Right cardiac atrium (tissue), 5 donors: ENCODE measurements at places on chromosomes 2 and 18.

GRCh38 chr2:42787788-42788477 is 4.5 kb downstream of the HAAO start:
- DNase-seq: no peak

GRCh38 chr2:86048888-86049287 is 56.8 kb downstream of the POLR1A start:
- no peak for DNase-seq

GRCh38 chr2:139411236-139411635 is 631.0 kb upstream of the NXPH2 start:
- DNase-seq: no peak

GRCh38 chr2:218022131-218022850 is 19.5 kb upstream of the TNS1 start:
- no peak for DNase-seq

GRCh38 chr2:160180172-160180571 is 19.9 kb downstream of the ITGB6 start:
- no peak for DNase-seq

- no peak for DNase-seq
Observed at GRCh38 chr2:197307236-197307932, 3.2 kb downstream of the ANKRD44 start.

DNA sequence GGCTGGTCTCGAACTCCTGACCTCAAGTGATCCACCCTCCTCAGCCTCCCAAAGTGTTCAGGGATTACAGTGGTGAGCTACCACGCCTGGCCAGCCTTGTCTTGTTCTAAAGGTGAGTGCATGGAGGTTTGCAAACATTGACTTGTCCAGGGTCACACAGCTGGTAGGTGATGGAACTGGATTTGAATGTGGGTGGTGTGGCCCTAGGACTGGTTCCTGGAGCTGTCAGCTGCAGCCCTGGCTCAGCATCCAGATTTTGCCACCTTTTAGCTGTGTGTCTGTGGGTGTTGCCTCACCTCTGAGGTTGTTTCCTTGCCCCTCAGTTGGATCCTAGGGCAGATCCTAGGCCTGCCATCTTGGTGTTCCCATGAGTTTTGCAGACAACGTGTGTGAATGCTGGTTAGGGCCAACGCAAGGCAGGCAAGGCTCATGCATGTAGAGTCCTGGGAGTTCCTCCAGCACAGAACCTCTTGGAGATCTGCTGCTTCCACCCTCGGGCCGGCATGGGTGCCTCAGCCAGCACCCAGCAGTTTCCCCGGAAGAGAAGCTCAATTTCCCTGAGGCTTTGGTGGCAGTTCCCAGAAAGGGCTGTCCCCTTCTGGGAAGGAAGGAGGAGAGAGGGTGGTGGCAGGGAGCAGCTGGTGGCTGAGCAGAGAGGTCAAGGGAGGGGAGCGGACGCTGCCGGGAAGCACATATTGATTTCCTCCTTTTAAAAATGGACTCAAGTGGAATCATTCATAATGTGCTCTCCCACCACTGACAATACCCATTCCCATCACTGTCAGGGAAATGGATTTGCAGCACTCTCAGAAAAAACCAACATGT is 127.6 kb upstream of the HS6ST1 start:
- no peak for DNase-seq

- no peak for DNase-seq
Observed at GRCh38 chr2:44616667-44617155, 255.0 kb downstream of the CAMKMT start.

DNA sequence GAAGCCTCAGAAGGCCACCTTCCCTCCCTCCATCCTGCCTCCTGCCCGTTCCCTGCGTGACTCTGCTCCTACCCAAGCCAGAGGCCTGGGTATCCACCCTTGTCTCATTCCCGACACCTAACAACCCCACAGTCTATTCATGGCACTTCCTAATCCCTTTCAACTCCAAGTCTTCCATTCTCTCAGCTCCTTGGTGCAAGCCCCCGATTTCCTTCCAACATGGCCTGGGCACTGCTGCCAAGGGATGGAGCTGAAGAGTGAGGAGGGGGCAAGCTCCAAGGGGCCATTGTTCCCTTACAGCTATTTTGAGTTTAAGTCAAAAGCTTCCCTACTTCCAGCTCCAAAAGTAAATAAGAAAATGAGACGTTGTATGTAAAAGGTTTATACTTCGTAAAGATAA is 84.8 kb upstream of the ASB18 start:
- no peak for DNase-seq

DNA sequence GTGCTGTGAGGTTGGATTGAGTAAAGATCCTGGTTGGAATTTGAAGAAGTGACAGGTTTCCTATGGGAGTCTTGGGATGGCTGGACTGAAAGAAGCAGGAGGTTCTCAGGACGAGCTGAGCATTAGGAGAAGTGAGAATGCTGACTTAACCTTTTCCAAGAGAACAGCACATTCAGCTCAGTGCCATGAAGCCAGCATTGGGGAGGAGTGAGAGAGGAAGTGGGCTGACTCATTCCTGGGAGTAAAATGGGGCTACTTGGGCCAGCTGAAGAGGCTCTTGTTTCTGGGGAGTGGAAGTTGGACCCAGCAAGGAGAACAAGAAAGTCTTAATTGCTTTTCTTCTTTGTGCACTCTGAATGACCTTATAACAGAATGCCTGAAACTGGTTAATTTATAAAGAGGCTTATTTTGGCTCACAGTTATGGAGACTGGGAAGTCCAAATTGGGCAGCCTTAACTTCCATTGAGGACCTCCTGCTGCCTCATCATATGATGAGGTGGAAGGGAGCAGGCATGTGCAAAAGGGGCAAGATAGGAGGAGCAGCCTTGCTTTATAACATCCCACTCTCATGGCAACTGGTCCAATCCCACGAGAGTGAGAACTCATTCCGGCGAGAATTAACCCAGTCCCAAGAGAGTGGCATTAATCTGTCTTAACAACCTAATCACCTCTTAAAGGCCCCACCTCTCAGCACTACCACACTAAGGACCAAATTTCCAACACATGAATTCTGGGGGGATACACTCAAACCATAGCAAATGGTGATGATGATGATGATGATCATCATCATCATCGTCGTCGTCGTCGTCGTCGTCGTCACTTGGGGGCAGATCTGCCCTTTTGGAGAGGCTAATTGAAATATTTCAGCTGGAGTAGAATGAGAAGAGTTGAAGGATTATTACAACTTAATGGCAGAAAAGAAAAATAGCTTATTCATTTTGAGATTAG is 26.1 kb downstream of the DGUOK start:
- DNase-seq: no peak

- DNase-seq: no peak
Observed at GRCh38 chr2:240494194-240494793, 58.8 kb downstream of the GPC1 start.

DNA sequence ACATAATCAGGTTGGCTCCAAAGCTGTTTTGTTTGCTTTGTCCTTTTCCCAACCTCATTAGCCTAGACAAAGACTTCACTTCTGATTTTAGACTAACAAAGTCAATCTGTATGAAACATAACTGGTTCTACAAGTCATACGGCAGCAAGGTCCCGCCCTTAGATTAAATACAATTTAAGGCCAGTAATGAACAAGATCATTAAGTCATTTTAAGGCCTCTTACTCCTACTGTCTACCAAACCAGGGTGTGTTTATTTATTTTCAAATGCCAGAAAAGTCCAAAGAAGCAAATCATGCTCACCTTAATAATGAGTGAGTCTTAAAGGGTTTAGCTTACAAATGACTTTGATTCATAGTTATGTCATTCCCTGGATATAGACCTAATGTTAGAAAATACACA is 148.4 kb upstream of the ACVR2A start:
- no peak for DNase-seq

- no peak for DNase-seq
Observed at GRCh38 chr18:43665105-43665788, 388.0 kb upstream of the SYT4 start.

GRCh38 chr2:154368153-154368552 is 330.3 kb upstream of the KCNJ3 start:
- DNase-seq: no peak

DNA sequence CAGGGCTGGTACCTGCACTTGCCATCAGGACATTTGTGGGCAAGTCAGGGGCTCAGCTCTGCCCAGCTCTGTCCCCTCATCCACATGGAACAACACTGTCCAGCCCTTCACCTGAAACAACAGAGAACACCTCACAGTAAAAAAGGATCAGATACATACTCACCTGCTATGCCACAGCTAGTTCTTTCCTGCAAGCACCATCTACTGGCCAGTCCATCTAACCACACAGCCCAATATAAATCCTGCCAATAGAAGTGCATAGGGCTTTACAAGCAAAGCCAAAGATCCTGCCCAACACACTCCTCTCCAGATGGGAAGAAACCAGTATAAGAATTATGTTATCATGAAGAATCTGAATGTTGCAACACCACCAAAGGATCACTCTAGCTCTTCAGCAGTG is 52.2 kb upstream of the GALNT13 start:
- DNase-seq: no peak

DNA sequence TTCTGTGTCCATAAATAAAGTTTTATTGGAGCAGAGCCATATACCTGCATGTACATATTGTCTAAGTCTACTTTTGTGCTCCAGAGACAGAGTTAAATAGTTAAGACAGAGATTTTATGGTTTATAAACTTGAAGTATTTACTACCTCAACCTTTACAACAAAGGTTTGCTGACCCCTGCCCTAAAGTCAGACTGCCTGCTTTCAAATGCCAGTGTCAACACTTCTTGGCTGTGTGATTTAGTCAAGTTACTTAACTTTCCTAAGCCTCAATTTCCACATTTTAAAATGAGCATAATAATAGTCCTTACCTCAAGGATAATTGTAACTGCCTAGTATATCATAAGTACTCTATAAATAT is 44.4 kb upstream of the ITPRID2 start:
- no peak for DNase-seq

GRCh38 chr2:215499331-215499730 is 63.5 kb upstream of the FN1 start:
- DNase-seq: no peak

DNA sequence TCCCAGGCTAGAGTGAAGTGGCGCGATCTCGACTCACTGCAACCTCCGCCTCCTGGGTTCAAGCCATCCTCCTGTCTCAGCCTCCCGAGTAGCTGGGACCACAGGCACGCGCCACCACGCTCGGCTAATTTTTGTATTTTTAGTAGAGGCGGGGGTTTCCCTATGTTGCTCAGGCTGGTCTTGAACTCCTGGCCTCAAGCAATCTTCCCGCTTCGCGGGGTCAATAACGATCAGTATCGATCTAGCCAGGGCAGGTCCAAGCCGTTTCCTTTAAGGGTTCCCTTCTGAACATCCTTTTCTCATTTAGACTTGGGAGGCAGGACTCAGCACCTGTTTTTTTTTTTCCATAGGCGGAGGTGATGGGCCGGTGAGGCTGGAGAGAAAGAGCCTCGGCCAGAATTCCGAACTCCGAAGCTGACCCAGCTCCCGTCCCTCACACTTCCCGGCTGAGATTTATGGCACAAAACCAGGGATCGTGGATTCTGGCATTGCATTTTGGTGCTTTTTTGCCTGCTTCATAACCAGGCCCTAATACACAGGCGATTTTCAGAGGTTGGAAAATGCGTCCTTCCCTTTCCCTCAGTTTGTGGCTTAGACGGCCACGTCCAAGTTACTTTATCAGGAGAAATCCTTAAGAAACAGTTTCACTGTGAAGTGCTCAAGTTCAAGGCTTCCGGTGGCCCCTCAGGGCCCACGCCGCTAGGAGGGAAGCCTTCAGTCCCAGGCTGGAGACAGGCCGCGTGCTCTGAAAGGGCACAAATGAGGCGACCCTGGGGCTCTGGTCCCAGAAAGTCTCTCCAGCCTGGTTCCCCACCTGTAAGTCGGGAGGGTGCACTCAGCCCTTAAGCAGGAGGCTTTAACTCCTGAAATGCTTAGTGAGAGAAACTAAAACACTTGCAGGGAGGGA is 998 bp upstream of the SLC66A3 start:
- no peak for DNase-seq

GRCh38 chr2:30406853-30407252 is 40.2 kb upstream of the LCLAT1 start:
- no peak for DNase-seq

DNA sequence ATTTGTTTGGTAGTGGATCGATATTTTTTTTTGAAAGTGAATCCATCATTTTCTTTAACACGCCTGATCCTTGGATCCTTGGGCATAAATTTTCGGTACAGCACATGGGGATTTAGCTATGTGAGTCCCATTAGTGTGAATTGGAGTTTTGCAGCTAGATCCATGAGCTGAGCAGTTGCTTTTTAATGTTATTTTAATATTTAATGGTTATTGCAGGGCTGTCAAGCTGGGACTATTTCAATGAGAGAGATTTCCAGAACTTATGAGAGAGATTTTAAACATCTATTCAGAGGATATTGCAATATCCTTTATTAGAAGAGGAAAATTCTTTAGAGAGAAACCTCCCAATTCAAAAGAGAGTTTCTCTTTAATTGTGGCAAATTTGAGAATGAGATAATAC is 35.6 kb upstream of the TCF4 start:
- DNase-seq: no peak

DNA sequence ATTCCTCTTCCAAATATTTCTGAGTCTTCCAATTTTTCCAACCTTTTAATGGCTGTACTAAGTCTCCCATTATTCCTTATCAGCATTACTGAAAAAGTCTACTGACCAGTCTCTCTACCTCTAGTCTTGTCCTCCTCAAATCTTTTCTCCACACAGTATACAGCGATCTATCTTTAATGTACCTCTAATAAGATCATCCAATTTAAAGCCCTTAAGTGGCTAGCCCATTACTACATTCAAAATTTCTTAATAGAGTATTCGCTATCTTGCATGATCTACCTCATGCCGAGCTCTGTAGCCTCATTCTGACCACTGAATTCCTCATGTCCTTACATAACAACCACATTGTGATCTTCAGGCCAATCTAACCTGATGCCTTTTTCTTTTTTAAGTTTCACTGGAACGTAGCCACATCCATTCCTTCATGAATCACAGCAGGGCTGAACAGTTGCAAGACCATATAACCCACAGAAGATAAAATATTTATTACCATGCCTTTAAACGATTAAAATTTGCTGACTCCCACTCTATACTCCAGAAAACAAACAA is 57.9 kb downstream of the SLC66A3 start:
- no peak for DNase-seq

- DNase-seq: no peak
Observed at GRCh38 chr2:52017646-52018235, 985.8 kb upstream of the NRXN1 start.
